Karpas-422 (cell line): ENCODE measurements at places on chromosomes 11 and 22. TPM values are rescaled to one million over a fixed set of nuclear protein-coding genes. Genes with fewer than 3 reads are reported as not detected.

Gene RIMBP3C
- 0.65 TPM in 1 of 2 replicates, not detected in the other for total RNA-seq

Gene PATE3
- not detected in 2 replicates for total RNA-seq

Gene SAA4
- total RNA-seq: not detected in 2 replicates

Gene SLC22A25
- total RNA-seq: not detected in 2 replicates
